ENCODE measurements at places on chromosomes 5 and 9. TPM values are rescaled to one million over a fixed set of nuclear protein-coding genes. Genes with fewer than 3 reads are reported as not detected.
A peak's percentile ranks its signal among the peaks of the same experiment; 100 is the strongest.

NFIB gene
- 110 TPM for total RNA-seq

MACROH2A1 gene
- 101 TPM for total RNA-seq

THBS4 gene
- total RNA-seq = 9.2 TPM

DNA sequence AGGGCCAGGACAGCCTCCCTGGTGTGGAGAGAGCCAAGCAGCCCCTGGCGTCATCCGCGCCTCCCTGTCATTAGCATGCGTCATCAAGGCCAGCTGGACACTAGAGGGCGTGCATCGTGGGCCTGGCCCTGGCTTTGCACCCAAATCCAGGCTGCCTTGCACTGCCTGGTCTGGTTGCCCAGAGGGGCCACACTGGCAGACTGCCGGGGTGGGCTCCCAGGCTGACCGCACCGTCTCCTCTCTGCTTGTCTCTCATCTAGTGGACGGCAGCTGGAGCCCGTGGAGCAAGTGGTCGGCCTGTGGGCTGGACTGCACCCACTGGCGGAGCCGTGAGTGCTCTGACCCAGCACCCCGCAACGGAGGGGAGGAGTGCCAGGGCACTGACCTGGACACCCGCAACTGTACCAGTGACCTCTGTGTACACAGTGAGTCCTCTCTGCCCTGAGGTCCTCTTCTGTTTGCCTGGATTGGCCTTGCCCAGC, 29.0 kb downstream of the HK3 start:
- peak; percentile 46 for DNase-seq

GRCh38 chr9:22308177-22308576, 138.4 kb upstream of the DMRTA1 start:
- no peak for DNase-seq

DNA sequence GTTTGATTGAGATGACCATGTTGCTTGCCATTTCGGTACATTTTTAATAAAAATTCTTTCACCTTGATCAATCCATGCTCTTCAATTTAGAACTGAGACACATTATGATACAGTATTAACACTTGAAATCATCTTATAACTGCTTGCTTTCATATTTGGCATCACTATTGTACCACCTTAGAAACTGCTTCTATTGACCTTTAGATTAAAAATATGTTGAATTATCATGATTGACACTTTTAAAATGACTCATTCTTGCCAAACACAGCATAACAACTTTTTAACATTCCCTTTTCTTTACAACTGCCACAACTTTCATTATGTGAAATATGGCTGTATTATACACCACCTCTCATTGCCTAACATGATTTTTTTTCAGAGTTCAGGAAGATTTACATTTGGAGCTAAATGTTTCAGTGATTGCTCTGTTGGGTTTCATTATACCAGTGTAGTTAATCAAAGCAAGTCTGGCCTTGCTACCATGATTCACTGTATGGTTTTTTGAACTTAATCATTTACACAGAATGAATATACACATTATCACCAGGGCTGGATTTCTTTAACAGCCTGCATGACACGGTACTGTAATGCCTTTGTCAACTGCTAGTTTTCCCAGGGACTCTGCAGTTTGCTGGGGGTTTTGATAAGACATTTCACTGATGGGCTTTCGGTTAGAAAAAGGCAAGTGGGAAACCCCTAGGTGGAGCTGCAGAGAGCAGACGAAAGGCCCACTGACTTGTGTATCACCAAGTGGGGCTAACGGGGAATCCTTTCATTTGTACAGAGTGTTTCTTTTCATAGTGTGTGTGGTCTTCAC, 93.6 kb upstream of the TLE4 start:
- no peak for DNase-seq

GRCh38 chr9:135803441-135803840, 101.5 kb downstream of the KCNT1 start:
- DNase-seq = no peak

- peak; percentile 74 for DNase-seq
Measured at GRCh38 chr5:177317959-177318377, 6.3 kb upstream of the MXD3 start.

- no peak for DNase-seq
Measured at GRCh38 chr9:129280623-129281271, 102.7 kb upstream of the IER5L start.

GRCh38 chr5:160347448-160347847, 23.0 kb downstream of the C1QTNF2 start:
- DNase-seq = no peak

GRPEL2 gene
- 15.4 TPM for total RNA-seq

DNA sequence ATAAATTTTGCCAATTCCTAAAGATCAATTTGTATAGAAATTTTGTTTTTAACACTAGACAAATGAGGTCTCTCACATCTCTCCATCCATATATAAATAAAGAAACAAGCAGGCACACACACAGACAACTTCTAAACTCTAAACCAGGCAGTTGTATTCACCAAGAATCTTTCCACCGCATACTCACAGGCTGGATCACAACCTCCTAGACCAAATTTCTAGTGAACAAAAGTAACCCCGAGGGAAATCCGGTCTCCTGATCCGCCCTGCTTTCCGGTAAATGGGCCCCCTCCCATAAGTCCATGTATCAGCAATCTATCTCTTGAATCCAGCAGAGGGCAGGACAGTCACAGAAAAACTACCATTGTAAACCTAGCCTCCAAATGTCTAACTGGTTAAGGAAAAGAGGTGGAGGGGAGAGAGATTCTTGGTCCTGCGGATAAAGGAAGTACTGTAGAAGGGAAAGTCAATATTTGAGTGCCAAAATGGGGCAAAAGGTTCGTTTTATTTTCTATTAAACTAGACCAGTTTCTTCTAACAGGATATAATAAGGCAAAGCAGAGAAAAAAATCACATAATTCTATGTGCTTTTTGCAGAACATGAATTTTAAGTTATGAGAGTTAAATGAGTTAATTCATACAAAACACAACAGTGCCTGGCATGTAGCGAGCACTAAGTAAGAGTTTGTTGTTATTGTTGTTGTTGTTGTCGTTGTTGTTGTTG, 4.8 kb upstream of the SMU1 start:
- peak; percentile 67 for DNase-seq

- DNase-seq = peak; percentile 33
Measured at GRCh38 chr9:125544988-125545651, 161.9 kb downstream of the MAPKAP1 start.

DNA sequence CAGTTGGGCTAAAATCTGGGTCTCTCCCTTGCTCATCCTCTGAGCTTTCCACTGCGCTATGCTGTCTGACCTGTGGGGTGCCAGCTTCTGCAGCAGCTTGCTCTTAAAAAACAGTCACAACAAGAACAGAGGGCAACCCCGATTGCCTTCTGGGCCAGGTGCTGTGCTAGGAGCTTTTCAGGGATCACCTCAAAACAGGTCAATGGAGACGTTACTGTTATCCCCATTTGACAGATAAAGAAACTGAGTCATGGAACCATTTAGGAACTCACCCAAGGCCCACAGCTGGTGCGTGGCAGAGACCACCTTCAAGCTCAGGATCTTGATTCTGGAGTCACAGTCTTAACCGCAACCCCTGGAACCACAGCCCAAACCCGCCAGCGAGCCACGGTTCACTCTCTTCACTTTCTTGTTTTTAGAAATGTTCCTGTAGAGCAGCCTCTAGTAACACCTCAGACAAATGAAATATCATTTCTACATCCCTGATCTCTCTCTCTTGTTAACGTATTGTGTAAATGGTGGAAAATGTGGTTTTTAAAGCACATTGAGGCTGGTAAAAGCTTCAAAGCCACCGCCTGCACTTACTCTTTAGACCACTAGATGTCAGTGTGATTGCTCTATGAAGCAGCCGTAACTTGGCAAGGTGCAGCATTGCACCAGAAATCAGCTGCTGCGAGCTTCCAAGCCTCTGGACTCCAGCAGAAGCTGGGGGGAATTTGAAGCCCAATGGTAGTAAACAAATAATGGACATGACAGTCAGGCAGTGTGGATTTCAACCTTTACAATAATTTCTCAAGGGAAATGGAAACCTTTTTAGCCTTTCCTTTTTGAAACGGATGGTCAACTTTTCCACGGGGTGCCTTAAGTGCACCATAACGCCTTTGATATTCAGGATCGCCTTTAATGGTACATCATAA, 1.7 kb downstream of the FYB1 start:
- DNase-seq = peak; percentile 75

GRCh38 chr9:90803860-90804593, 2.4 kb downstream of the SYK start:
- DNase-seq = no peak

DNA sequence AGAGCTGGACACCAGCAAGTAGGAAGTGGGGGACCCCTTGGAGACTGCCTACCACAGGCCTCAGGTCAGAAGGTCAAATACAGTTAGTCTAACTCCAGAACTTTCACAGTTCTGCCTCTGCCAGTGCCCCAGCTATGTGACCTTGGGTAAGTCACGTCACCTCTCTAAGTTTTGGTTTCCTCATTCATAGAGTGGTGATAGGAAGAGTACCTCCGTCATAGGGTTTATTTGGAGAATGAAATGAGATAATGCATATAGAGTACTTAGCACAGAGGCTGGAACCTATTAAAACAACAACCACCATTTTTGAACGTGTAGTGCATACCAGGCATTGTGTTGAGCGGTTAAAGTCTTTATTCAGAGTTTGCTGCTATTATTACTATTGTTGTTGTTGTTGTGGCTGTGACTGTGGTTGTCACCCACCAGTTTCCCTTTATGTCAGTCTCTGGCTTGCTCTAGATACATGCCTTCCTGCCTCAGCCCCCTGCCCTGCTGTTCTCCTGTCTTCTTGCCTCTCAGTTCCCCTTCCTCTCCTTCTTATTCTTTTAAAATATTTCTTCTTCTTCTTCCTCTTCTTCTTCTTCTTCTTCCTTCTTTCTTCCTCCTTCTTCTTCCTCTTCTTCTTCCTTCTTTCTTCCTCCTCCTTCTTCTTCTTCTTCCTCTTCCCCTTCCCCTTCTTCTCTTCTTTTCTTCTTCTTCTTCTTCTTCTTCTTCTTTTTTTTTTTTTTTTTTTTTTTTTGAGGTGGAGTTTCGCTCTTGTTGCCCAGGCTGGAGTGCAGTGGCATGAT, 67.8 kb downstream of the RALGPS1 start:
- no peak for DNase-seq

DNA sequence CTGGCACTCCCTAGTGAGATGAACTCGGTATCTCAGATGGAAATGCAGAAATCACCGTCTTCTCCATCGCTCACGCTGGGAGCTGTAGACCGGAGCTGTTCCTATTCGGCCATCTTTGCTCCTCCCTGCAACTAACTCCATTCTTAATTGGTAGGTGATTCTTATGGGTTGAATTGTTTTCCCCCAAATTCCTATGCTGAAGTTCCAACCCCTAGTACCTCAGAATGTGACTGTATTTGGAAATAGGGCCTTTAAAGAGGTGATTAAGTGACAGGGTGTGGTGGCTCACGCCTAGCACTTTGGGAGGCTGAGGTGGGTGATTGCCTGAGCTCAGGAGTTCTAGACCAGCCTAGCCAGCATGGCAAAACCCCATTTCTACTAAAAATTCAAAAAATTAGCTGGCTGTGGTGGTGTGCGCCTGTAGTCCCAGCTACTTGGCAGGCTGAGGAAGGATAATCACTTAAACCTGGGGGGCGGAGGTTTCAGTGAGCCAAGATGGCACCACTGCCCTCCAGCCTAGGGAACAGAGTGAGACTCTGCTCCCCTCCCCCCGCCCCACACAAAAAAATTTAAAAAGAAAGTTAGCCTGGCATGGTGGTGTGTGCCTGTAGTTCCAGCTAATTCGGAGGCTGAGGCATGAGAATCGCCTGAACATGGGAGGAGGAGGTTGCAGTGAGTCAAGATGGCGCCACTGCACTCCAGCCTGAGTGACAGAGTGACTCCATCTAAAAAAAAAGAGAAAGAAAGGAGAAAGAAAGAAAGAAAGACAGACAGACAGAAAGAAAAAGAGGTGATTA, 25.2 kb upstream of the FOCAD start:
- DNase-seq = no peak
